ENCODE measurements at places on chromosomes 1 and 21.

- DNase-seq: no peak
Observed at GRCh38 chr1:39491146-39491921, at the start of gene BMP8A. BMP8A (plus strand) TSS chr1:39491636; CDS start chr1:39491992, 356 bp downstream.

- no peak for DNase-seq
Observed at GRCh38 chr1:1397839-1398523, 1.2 kb downstream of the CCNL2 start.

- no peak for DNase-seq
Observed at GRCh38 chr21:38244407-38244787, 12.4 kb upstream of the KCNJ15 start.

- DNase-seq: no peak
Observed at GRCh38 chr1:85555867-85556573, 24.5 kb upstream of the CCN1 start.

All from non-pigmented ciliary epithelial cell (primary cell).